ENCODE measurements at places on chromosomes 3 and 15.

DNA sequence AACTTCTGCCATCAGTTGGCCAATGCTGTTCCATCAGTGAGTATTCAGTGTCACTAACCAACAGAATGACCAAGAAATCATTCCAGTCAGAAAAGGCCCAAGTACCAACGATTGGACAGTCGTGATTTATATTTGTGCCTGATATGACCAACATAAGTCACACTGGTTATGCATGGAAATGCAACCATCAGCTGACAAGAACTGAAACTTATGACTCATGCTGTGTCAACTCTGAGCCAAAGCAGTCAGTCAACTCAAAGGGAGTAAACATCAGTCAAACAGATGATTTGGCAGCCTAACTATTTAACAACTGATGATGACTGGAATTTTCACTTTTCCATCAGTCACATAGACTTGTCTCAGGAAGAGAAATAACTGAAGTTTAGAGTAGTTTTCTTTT, 142.4 kb downstream of the ANXA2 start:
- DNase-seq = no peak

DNA sequence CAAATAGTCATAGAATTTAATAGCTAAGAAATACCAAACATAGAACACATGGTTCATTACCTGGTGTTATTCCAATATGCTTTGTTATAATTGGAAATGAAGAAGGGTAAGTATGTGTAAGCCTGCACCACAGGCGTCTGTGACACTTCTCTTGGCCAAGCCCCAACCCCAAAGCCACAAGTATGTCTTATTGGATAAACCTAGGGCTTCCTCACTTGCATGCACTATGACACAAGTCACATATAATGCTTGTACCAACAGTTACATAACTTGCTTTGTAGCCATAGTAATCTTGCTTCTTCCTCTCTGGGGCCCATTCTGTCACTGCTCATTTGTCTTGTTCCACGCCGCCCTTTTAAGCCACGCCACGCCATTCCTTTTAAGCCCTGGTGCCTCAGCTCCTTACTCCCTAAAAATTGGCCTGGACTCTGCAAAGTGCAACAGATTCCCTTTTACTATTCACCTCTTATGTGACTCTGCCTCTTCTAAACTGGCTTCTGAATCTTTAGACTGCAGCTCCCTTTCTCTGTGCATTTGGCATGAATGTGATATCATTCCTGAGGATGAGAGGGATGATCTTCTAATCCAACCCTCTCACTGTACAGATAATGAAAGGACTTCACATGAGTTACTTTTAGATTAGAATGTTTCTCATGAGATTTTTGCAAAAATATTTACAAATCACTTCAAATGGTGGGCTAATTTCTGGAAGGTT, 48.1 kb upstream of the EPHA3 start:
- DNase-seq = no peak

- no peak for DNase-seq
Observed at GRCh38 chr3:37916685-37917084, 55.0 kb downstream of the CTDSPL start.

GRCh38 chr3:45751537-45752242, 44.6 kb downstream of the SLC6A20 start:
- DNase-seq = no peak

DNA sequence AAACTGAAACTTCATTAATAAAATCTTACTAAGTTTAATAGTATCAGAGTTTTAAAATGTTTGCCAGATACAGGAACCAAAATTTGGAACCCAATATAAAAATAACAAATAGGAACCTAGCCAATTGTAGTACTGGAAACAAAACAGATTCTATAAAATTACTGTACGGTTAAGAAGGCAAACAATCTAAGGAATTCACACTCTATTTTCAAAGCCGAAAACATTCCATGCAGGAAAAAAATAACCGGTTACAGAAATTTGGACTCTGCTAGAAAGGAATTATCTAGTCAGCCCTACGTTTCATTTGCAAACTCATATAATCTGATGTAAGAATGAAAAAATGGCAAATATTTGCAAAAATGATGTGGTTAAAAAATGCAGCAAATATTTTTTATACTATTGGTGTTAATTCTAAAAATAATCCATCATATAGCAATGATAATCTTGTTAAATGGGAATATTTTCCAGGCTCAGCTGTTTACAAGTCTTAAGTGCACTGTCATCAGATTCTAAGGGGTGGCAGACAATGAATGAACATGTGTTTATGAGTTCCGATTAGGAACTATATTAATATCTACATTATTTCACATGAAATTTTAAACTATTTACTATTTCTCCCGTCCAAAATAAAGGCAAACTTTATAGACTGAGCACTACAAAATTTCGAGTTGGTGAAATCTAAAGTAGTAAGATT, 58.1 kb downstream of the DCBLD2 start:
- no peak for DNase-seq

Measured in pancreas (tissue), 10 donors.